BJ (cell line): ENCODE measurements at places on chromosomes 3 and 15. TPM values are rescaled to one million over a fixed set of nuclear protein-coding genes. Genes with fewer than 3 reads are reported as not detected.

DNA sequence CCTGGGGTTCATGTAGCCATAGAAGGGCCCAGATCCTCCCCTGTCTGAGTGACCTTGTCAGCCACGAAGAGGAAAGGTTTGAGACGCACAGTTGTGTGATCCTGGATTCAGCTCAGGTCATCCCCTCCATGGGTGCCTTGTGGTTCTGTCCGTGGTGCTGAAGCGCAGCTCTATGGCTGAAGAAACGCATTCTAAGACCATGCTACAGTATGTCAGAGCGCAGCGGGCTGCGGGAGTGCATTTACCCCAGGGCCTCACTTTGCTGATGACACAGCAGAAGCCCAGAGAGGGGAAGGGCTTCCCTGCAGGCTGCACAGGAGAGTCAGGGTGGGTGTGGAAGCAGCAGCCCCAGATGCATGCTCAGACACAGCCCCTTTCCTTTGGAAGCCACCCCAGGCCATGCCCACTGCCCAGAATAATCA, 68.8 kb upstream of the IQSEC1 start:
- DNase-seq = no peak

- no peak for DNase-seq
Measured at GRCh38 chr3:15339786-15340215, 7.4 kb upstream of the SH3BP5 start.

GRCh38 chr3:193771653-193772421, 178.8 kb downstream of the OPA1 start:
- no peak for DNase-seq

GRCh38 chr15:59060348-59060747, 44.6 kb upstream of the CCNB2 start:
- DNase-seq = no peak

GRCh38 chr3:87614998-87615397, 338.6 kb upstream of the POU1F1 start:
- DNase-seq = no peak

DNA sequence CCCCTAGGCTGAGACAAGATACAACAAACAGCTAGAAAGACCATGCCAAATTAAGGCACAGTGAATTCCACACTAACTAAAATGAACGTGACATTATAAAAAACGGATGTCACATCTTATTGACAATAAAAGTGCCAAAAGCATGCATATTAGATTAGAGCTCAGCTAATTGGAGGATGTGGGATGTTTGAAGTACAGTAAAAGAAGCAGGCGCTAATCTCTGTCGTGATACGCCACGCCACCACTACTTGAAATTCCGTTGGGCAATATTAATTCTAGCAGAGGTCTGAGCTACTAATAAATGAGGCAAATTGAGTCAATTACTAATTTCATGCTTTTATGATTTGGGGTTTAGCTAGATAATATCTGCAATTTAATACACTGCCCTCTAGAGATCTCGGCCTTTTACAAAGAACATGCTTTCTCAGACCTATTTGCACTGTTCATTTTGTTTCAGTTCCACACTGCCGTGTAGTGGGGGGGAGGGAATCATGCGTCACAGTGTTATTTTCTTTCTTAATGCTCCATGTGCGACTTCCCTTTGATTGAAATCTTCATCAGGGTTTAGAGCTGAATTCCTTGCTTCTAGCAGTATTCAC, 52.9 kb upstream of the ROBO2 start:
- no peak for DNase-seq

DNA sequence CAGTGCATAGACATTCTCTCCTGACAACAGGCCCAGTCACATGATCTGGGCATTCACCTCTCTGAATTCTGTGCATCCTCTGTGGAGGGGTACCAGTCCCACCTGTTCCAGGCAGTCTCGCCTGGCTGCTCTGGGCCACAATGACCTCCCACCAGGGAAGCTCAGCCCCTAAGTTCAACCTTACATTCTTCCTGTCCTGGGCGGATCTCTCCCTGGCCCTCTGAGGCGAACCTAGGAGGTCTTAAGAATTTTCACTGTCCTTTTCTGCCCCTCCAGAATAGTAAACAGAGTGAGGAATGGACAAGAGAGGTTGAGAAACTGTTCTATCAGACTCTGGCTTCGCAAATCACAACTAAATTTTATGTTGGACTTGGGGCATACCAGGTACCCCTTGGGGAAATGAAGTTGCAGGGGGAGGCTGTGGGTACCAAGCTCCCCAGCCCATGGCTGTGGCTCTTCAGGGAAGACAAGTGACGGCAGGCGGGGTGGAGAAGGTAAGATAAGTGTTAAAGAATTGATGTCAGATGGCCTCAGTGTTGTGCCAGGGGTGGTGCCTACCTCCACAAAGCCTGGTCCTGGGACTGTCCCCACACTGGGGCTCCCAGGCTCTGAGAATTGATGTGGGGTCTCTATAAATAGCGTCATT, 5.3 kb downstream of the SCN5A start:
- DNase-seq = no peak

DNA sequence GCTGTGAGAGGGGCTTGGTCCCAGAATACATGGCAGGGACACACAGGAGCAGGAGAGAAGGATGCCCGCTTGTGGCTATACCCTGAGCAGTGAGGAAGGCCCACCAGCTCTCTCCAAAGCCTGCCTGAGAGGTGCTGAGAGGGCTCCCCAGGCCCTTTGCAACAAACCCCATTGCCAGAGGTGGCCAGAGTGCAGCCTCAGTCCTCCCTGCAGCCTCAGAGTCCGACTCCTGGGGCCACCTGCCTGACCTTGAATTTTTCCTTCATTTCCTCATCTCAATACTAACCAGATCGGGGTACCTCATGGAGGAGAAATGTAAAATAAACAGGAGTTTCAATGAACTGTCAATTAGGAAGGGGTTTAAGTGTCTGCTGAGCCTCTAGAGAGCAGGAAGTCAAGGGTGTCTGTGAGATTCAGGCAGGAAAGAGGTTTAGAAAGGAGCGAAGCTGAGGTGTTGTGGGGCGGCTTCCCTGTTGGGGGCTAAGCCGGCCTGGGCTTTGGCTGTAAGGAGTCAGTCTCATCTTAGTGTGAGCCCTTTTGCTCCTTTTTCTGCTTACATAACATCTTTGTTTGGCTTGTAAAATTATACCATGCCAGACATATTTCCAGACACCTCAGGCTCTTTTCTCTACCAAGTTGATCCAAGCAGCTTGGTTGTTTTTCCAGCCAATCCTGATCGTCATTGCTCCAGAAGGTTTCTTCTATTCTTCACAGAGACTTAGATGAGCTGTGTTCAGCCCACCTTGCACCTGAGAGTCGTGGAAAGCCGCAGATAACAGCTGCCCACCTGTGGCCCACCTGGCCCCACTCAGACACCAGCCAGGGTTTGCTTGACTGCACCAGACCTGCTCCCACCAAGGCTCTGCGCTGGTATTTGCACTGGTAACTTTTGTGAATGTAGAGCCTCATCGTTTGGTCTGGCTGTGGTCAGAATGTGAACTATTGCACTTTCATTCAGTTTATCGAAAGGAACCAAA, 36.7 kb downstream of the CMTM7 start:
- no peak for DNase-seq

DNA sequence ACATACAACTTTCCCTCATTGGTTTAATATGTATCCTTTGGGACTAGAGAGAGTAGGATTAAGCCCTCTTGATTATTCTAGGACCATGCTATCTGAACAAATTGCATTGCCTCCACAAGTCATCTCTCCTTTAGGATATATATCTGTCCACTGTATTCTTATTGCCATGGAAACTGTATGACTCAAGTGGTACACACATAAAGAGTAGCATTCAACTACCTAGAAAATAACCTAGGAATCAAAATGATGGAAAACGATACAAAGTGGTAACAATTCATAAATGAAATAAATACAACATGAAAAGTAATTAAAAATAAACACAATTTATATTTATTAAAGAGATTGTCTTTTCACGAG, 212.1 kb upstream of the P2RY1 start:
- DNase-seq = no peak

- peak; percentile 91 for DNase-seq
Measured at GRCh38 chr15:69014454-69014853, at the start of gene NOX5. NOX5 (plus strand) TSS chr15:69014695; CDS start chr15:69014736, 41 bp downstream.

GRCh38 chr3:194806991-194807630, 121.4 kb downstream of the FAM43A start:
- no peak for DNase-seq

DNA sequence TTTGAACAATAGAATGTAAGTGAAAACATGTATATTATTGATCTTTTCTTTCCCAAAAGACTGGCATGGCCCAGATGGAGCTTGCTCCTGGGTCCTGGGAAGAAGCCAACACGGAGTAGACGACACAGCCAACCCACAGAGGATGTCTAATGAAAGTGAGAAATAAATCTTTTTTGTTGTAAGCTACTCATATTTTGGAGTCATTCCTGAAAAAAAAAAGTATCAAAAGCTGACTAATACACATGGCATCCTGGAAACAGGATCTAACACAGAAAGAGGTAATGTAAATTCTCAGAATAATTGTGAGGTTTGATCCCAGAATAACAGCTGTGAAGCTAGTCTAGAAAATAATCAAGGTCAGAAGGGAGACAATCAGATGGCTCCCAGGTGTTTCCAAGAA, 12.6 kb upstream of the FRMD5 start:
- DNase-seq = peak; percentile 33

GRCh38 chr15:57165992-57166391, 210.3 kb upstream of the CGNL1 start:
- DNase-seq = no peak

DNA sequence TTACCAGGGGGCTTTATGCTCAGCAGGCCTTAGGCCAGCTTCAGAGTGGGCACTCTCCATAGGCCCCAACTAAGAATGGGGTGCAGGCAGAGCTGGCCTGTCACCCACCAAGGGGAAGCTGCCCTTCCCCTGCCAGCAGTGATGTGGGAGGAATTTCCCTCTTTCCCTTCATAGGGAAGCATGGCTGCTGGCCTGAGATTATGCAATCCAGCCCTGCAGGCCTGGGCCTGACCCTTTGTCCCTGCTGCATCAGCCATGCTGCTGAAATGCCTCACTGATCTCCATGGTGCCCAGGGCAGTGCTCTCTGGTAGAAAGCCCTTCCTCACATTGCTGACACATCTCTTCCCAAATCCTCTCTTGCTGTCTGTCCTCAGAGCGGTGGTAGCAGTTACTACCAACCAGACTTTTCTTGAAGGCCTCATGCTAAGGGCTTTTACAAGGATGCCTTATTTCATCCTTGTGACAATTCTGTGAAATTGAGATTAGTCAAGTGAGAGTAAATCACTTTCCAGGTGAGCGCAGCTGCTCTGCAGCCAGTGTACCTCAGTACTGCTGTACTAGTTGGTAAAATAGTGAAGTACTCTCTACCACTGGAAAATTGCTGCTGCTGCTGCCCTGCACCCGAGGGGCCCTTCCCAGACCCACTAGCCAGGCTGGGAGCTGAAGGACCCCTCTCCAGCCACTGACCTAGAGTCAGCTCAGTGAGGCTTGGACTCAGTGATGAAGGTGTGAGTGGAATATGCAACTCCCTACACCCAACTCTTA, 33.8 kb downstream of the MRAS start:
- DNase-seq = no peak

- no peak for DNase-seq
Measured at GRCh38 chr15:45431511-45431910, 53.2 kb upstream of the GATM start.

GRCh38 chr3:32374788-32375595, 16.7 kb upstream of the CMTM7 start:
- DNase-seq = no peak

DNA sequence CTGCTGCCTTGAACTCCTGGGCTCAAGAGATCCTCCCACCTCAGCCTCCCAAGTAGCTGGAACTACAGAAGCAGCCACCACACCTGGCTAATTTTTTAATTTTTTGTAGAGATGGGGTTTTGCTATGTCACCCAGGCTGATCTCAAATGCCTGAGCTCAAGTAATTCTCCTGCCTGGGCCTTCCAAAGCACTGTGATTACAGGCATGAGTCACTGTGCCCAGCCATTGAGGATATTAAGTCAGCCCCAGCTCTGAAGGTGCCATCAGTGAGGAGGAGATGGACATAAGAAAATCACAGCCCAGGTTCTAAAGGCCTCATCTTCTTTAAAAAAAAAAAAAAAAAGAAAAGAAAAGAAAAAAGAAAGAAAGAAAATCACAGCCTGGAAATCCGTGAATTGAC, 26.6 kb upstream of the PSTPIP1 start:
- DNase-seq = no peak

DNA sequence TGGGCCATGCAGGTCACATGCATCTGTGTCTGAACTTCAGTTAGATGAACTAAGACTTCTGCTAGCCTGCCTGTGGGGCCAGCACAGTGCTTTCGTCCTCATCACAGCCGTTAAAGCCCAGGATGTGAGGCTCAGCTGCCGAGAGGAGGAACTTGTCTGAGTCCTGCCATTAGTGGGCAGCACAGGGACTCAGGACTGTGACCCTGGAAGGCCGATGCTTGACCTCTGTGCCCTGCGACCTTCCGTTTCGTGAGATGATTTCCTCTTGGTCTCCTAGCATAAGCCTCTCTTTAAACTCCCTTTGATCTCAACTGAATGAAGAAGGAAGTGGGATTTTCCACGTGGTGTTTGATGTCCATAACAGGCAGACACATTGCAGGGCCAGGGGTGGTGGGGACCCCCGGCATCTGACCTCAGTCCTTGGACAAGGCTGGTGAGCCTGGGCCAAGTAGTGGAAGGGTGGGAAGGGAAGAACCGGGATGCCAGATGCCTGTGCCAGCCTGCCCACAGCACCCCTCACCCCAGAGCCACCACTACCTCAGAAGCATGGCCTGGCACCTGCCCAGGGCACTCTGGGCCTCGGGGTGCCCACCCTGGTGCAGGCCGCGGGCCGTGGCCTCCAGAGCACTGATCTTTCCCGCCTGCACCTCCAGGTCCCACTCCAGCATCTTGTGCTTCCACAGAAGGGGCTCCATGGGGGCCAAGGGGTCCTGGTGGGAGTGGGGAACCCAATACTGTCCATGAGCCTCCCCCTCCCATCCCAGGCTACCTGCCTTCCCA, 21.6 kb downstream of the PLA2G4B start:
- DNase-seq = no peak

GRCh38 chr3:64058566-64058965, 35.3 kb upstream of the PSMD6 start:
- no peak for DNase-seq

DNA sequence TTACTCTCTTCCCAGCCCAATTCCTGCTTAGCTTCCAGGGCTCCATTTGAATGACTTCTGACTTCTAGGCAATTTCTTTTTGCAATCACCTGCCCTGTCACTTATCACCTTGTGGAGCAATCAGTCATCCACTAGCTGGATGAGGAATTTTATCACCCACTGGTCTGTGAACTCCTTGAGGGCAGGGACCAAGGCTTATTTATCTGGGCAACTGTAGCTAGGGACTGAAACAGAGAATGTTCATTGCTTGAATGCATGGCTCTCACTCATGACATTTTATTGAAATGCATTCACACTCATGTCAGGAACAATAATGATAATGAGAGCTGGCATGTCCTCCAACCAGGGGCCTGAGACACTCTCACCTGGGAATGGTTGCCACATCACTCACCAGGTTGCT, 15.5 kb downstream of the TNFAIP8L3 start:
- DNase-seq = no peak

- DNase-seq = no peak
Measured at GRCh38 chr3:8152821-8153418, 348.7 kb upstream of the LMCD1 start.

Gene SH3GL3
- polyA plus RNA-seq = not detected in 2 replicates

Gene ILDR1
- not detected in 2 replicates for polyA plus RNA-seq

Gene CA12
- 13.1 and 16.9 TPM in 2 replicates for polyA plus RNA-seq

Gene GOLGA6L4
- polyA plus RNA-seq = 0.67 and 0.92 TPM in 2 replicates

Gene FRMD4B
- polyA plus RNA-seq = 0.09 and 0.18 TPM in 2 replicates

Gene GPR160
- polyA plus RNA-seq = 0.09 and 0.29 TPM in 2 replicates

Gene PRSS50
- not detected in 2 replicates for polyA plus RNA-seq

Gene GHSR
- polyA plus RNA-seq = not detected in 2 replicates

Gene PGBD4
- polyA plus RNA-seq = 0.77 and 1.3 TPM in 2 replicates

Gene C15orf62
- polyA plus RNA-seq = 0.04 TPM in 1 of 2 replicates, not detected in the other

Gene ARL8B
- polyA plus RNA-seq = 20.3 and 26.1 TPM in 2 replicates

Gene GOLGA8J
- not detected in 2 replicates for polyA plus RNA-seq

Gene GOLGA8Q
- polyA plus RNA-seq = 0.32 and 0.50 TPM in 2 replicates

Gene ATP13A5
- not detected in 2 replicates for polyA plus RNA-seq
